CD14-positive monocyte (primary cell): ENCODE measurements at places on chromosomes 1 and 21.

DNA sequence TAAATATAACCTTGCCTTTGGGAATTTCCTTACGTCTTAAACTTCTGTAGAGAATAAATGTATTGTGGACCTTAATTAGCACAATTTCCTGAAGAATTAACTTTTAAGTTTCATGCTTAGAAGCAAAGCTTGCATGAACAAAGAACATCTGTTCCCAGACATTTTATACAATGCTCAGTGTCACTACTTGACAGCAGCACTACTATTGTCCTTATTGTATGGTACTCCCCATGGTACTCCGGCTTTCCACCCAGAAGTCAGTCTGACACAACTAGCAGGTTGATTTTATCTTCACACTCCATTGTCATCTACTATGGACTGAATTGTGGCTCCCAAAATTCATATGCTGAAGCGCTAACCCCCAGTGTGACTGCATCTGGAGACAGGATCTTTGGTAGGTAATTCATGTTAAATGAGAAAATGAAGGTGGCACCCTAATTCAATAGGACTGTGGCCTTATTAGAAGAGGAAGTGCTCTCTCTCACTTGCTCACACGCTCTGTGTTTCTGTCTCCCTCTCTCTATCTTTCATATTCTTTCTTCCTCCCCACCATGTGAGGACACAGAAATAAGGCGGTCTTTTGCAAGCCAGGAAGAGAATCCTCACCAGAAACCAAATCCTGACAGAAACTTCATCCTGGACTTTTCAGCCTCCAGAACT lies 10.7 kb upstream of the OR2B11 start:
- no peak for DNase-seq

DNA sequence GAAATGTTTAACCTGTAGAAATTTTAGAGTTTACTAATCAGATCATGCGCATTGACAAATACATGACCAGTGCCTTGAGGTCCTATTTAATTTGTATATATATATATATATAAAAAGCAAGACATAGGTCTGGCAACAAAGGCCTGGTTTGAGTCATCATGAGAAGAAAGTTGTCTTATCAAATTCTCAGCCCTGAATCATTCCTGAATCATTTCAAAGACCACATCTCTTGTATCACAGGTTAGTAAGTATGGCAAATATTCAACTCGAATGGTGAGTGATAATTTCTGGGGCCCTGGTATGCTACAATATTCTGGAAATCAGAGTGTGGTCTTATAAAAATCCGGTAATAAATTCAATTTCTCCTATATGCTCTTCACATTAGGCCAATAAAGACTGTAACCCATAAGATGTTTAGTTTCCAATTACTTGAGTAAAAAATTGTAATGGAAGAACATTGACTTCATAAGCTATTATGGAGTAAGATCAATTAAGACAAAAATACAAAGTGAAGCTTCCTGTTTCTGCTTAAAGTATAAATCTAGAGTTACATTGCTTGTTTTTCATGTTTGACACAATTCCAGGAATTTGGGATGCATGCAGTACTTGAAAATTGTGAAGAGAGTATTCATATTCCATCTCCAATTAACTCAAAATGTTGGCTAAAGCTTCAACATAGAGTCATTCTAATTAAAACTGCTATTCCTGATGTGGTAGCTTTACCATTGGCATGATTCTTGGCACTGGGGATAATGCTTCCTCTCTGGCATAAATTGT lies 309.4 kb downstream of the BRINP3 start:
- no peak for DNase-seq

DNA sequence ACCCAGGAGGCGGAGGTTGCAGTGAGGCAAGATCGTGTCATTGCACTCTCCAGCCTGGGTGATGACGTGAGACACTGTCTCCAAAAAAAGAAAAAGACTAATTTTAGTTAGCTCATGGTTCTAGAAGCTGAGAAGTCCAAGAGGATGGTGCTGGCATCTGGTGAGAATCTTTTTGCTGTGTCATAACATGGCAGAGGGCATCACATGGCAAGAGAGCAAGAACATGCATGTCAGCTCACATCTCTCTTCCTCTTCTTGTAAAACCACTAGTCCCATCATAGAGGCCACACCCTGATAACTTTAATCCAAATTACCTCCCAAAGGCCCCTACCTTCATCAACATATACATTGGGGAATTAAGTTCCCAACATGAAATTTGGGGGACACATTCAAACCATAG lies 13.8 kb upstream of the CNN3 start:
- DNase-seq = no peak

DNA sequence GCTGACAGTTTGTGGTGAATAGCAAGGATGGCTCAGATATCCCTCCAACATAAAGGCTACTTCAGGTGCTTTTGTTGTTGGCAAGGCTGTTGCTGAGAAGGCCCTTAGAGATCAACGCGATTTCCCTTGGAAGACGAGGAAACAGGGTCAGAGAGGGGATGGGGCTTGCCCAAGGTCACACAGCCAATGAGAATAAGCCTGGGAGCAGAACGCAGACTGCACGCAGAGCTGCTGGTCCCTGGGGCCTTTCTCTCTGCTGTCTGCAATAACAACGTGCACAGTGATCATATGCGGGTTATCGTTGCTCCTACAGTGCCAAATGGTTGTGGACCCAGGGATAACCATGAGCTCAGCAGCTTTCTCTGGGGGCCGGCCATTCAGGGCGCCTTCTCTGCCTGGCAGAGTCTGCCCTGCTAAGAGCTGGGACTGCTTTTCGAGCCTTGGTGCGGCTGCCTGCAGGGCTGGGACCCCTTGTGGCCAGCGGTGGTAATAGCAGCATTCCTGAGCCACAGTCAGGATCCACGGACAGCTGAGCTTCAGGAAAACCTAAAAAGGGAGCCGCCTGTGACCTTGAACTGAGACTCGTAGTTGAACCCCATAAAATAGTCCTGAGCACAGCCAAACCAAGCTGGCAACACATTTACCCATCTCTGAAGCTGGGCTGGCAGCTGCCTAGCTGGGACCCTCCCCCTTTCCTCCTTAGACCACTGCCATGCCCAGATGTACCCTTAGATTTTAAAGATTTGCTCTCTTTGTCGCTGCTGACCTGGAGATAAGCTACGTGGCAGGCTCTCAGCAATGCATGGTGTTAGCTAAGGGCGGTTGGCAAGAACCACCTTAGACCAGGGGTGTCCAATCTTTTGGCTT lies 39.8 kb downstream of the HTR6 start:
- DNase-seq = peak; percentile 28

DNA sequence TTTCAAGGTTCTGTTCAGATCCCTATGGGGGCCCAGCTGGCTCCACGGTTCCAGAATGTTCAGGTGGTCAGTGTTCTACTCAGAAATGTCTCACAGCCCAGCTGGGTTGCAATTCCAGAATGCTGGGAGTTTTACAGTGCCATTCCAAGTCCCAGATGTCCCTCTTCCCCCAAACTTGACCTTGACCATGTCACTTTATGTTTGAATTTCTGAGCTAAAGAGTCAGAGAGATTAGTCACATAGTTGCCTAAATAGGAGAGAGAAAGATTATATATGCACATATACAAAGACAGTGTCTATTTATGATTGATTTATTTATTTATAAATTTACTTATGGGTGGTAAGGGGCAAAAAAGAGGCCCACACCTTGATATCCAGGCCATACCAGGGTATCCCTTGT lies 2.5 kb downstream of the GPR3 start:
- no peak for DNase-seq

GRCh38 chr1:208054911-208055379 lies 144.0 kb upstream of the CD34 start:
- no peak for DNase-seq

DNA sequence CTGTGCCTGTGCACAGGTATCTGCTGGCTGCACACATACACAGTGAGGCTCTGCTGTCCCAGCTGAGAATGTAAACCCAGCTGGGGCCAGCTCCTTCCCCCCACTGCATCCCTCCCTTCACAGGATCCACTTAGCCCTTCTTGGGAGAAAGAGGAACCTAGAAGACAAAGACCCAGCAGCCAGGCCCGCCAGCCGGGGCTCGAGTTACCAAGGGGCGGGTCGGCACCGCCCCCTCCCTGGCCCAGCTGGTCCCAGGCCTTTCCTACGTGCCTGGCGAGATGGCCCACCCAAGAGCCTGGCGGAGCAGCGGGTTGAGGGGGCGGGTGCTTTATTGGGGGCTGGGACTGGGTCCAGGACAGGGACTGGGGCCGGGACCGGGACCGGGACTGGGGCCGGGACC lies 2.1 kb downstream of the SH3BGRL3 start:
- DNase-seq = no peak

DNA sequence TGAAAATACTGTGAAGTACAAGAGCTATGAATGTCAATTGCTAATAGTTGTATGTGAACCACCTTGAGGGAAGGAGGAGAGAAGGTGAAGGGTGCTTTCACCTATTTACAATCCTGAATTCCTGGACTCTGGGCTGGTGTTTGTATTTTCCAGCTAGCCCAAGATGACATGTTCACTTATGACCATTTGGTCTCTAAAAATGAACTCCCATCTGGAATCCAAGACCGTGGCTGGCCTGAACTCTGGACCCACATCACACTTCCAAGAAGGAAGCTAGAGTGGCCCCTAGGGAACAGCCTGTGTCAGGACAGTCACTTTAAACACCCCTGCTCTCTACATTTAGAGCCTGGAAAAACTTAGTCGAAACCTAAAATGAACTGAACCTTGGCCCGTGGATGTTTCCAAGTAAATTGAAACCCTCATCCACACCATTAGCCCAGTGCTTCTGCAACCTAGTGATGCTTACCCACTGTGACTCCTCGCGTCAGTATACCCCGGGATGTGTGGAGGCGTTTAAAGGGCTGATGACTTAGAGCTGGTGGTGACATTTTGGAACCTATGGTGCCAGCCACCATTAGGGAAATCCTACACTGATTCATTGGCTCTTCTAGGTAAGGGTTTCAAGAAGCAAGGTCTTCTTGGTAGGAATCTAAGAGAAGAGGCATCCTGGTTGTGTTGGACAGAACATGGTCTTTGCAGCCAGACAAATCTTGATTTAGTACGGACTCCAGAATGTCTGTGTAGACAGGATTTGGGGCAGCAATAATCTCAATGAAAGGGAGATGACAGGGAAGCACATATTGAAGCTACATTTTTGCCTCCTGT lies 171.5 kb upstream of the IRF2BP2 start:
- DNase-seq = no peak

DNA sequence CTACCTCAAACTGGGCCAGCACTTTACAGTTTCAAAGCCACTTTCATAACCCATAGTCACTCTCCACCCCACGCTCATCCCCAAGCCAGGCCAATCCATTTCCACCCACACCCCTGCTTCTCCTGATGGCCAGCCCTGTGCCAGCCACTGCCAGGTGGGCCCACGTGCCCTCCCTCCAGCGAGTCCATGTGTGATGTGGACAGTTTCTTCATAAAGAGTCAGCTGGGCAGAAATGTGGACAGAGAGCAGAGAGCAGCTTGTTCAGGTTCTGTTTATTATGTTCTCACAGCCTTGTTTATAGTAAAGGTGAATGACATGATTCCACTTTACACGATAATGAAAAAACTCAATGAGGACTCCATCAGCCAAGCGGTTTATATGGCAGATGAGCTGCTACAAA lies 37.4 kb upstream of the RGS16 start:
- no peak for DNase-seq

GRCh38 chr1:231553320-231553719 lies 24.9 kb downstream of the TSNAX start:
- no peak for DNase-seq

GRCh38 chr1:160124705-160125478 lies 9.3 kb downstream of the ATP1A2 start:
- no peak for DNase-seq
